ENCODE measurements at places on chromosomes 3 and 15.

DNA sequence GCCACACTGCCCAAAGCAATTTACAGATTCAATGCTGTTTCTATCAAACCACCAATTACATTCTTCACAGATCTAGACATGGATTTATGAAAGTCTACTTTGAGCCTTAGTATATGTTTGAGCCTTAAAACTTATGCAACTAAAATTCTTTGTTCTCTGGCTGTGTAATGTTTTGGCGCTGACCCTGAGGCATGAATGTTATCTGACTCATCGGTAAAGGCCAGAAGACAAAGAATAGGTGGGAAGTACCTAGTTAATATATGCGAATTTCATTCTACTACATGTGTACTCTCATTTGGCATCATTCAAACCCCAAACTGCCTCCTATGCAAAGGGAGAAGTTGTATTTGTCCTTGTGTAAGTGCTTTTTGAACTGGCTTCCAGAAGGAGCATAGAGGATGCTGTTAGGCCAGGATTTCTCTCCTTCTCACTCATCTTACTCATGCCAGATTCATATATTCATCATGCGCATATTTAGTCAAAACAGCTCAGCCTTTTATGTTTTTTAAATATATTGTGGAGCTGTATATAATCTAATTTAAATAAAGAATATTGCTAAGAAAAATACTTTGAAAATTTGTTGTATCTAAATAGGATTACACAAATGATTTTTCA is 204.2 kb downstream of the NFKBIZ start:
- DNase-seq, result no peak

DNA sequence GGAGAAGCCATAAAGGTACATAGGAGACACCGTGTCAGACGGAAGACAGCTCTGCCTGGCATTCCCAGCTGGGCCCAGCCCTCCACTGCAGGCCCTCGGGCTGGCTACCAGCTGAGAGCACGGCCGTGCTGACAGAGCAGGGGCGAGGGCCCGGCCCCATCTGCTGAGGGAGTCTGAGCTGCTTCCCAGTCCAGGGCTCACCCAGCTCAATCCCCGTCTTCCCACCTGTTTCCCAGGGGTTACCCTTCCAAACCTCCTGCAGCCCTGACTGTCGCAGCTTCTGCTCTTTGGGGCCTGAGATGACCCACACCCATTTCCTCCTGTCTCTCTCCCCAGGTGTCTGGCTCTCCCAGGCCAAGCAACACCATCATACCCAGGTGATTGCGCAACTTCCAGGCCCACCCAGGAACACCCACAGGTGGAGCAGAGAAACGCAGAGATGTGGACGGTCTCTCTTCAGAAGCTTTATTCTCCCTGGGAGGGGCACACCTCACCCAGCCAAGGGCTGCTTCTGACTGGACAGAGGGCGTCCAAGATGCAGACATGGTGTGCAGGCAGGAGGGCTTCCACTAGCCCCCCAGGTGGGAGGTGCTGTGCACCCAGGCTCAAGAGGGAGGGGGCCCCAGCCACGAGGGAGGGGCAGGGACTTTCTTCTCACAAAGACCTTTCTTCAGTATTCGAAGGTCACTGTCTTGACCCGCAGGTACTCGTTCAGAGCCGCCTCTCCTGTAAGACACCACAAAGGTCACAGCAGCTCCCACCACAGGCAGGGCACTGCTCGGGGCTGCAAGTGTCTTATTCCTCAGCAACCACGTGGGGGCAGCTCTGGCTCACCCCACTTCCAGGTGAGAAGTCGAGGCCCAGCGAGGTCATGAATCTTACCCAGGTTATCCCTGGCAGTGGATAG is 19.4 kb upstream of the SLC41A3 start:
- no peak for DNase-seq

DNA sequence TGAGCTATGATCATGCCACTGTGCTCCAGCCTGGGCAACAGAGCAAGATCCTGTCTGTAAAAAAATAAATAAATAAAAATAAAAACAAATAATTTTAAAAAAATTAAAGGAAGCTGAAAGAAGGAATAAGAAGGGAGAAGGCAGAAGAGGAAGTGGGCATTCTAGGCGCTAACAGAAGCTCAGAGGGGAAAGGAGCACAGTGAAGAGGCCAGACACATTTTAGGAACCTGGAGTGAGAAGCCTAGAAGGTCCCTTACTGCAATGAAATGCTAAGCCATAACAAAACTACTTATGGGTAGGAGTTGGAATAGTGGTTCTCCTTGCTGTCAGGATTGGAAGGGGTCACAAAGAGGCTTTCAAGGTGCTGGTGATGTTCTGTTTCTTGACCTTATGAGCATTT is 64.0 kb downstream of the ITGB5 start:
- no peak for DNase-seq

- DNase-seq, result no peak
Measured at GRCh38 chr3:31968927-31969418, 12.1 kb downstream of the OSBPL10 start.

DNA sequence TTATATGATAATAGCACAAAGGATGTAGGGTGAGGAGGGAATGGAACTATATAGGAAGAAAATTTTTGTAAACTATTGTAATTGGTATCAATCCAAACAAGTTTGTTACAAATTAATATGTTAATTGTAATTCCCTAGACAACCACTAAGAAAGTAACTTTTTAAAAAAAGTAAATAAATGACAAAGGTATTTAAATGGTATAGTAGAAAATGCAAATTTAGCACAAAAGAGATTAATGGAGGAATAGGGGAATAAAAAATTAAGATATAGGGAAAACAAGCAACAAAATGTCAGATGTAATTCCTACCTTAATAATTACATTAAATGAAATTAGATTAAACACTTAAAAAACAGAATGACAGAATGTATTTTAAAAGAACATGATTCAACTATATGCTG is 60.3 kb downstream of the TIMP4 start:
- DNase-seq, result no peak

- no peak for DNase-seq
Measured at GRCh38 chr15:47900751-47901150, 183.4 kb downstream of the SEMA6D start.

- DNase-seq, result peak; percentile 76
Measured at GRCh38 chr15:75801859-75802593, 41.2 kb upstream of the UBE2Q2 start.

- DNase-seq, result no peak
Measured at GRCh38 chr3:100216713-100217112, 44.1 kb upstream of the TBC1D23 start.

- no peak for DNase-seq
Measured at GRCh38 chr3:181735911-181736310, 24.2 kb downstream of the SOX2 start.

DNA sequence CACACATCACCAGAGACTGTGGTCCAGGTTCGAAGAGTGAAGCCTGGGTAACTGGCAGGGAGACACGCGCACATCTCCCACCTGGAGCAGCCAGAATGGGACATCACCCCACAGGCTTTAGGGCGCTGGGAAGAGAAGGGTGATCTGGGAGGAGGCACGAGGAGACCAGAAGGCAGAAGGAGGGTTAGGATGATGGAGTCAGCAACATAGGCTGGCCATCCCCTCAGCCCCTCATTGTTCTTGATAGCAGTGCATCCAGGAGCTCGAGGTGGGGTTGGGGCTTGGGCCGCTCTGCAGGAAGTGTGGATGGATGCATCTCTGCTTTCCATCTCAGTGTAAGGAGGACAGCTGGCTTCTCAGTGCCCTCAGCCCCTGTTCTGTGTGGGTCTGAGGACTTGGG is 15.2 kb downstream of the PLA2G4F start:
- DNase-seq, result no peak
